Chondrocyte (in vitro differentiated cells): ENCODE measurements at places on chromosomes 3 and 15. TPM values are rescaled to one million over a fixed set of nuclear protein-coding genes. Genes with fewer than 3 reads are reported as not detected.

Gene POPDC2
- total RNA-seq, result 0.80 to 1.1 TPM (median 1.0 TPM) in 3 replicates

Gene GPR27
- total RNA-seq, result 3.5 to 5.8 TPM (median 5.5 TPM) in 3 replicates

Gene C3orf80
- total RNA-seq, result 0.25 to 0.28 TPM in 2 of 3 replicates, not detected in the other

DNA sequence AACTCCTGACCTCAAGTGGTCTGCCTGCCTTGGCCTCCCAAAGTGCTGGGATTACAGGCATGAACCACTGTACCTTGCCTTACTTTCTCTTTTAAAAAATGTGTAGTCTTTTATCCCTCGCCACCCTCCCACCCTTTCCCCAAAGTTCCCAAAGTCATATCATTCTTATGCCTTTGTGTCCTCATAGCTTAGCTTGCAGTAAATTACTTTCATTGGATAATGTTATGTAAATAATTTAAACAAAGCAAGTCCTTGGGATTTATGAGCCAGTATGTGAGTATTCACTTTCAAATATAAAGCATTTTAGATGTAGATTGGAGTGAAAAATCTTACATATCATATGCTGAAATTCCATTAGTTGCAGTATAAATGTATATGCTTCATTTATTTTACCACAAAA lies 11.0 kb downstream of the GTF2A2 start:
- DNase-seq, result no peak

DNA sequence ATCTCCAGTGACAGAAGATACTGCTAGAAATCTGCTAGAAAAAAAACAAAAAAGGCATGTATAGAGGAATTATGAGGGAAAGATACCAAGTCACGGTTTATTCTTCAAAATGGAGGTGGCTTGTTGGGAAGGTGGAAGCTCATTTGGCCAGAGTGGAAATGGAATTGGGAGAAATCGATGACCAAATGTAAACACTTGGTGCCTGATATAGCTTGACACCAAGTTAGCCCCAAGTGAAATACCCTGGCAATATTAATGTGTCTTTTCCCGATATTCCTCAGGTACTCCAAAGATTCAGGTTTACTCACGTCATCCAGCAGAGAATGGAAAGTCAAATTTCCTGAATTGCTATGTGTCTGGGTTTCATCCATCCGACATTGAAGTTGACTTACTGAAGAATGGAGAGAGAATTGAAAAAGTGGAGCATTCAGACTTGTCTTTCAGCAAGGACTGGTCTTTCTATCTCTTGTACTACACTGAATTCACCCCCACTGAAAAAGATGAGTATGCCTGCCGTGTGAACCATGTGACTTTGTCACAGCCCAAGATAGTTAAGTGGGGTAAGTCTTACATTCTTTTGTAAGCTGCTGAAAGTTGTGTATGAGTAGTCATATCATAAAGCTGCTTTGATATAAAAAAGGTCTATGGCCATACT lies 4.0 kb downstream of the B2M start:
- no peak for DNase-seq
